ENCODE measurements at places on chromosomes 12 and 14.
A peak's percentile ranks its signal among the peaks of the same experiment; 100 is the strongest.

DNA sequence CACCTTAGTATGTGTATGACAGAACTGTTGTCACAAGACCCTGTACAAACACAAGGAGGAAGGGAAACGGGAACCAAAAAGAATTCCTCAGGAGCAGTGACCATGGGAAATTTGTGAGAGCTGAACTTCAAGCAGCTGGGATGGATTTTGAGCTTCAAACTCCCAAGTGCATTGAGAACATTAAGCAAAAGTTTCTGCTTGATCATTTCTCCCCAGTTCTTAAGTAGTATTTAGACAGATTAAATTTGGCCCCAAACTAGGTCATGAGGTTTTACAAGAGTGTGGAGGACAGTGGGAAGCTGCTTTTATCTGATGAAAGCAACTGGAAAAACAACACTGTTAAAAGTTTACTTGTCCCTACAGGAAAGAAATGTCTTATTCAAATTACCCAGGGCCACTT, 206.0 kb upstream of the DCN start:
- DNase-seq: no peak

- no peak for DNase-seq
Measured at GRCh38 chr12:3252450-3252891, 175.3 kb downstream of the TSPAN9 start.

DNA sequence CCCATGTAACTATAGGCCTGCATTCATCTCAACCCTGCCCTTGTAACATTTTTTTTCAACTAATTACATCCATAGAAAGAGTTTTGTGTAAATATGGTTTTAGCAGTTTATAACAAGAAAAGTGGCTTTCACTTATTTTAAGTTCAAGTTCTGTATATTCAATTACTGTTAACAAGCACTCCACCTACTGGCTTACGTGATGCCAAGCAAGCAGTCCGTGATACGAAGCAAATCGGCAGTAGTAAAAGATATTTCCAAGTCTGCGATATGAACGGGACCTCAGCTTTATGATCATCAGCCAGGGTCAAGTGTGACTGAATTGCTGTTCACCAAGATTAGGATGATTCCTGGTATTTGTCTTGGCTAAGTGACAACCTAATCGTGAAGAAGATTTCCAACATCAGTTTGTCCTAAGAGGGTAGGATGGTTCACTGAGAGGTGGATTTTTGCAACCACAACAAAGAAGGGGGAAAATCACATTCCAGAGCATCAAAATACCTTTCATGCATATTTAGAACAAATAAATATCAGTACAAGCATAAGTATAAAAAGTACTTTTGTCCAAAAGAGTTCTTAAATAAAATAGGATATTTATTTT, 456.2 kb downstream of the FOXG1 start:
- peak; percentile 45 for DNase-seq

GRCh38 chr14:39229222-39229543, 4.5 kb upstream of the MIA2 start:
- no peak for DNase-seq

DNA sequence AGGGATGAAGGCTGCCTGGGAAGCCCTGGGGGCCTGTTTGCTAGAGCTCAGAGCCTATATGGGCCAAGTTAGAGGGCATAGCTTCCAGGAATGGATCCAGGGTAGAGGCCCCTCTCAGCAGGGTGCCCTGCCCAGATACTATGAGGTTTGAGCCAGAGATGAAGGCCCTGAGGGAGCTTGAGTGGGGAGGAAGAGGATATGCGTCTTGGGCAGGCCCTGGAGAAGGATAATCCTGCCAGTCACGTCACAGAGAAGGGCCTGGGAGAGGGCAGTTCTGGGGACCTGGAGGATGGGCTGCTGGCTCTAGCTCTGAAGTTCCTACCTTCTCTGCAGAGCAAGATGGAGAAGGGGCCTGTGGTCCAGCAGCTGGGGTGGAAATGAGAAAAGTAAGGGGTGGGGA, 5.9 kb upstream of the CACNB3 start:
- DNase-seq: no peak

Data from HAP-1 (cell line).